ENCODE measurements at places on chromosomes 13 and 19.

DNA sequence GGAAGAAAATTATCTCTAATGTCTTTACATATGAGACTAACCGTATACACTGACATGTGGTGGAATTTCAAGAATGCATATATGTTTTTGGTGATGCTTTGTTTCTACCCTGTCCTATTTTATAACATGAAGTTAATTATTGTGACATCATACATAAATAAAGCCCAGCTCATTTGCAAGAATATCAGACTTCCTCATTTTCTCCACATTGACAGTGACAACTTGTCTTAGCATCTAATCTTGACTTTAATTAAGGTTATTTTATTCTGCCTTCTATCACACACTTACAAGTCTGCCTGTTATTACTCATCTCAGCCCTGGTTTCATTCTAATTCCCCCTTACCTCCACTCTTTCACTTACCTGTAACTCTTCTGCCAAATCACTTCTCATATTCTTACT is 140.6 kb upstream of the STARD13 start:
- DNase-seq: no peak

- no peak for DNase-seq
Measured at GRCh38 chr13:38826182-38826813, 139.4 kb downstream of the FREM2 start.

- no peak for DNase-seq
Measured at GRCh38 chr13:65990684-65991083, 1239.5 kb downstream of the PCDH9 start.

- peak; percentile 50 for DNase-seq
Measured at GRCh38 chr19:17855280-17856152, 4.2 kb upstream of the RPL18A start.

DNA sequence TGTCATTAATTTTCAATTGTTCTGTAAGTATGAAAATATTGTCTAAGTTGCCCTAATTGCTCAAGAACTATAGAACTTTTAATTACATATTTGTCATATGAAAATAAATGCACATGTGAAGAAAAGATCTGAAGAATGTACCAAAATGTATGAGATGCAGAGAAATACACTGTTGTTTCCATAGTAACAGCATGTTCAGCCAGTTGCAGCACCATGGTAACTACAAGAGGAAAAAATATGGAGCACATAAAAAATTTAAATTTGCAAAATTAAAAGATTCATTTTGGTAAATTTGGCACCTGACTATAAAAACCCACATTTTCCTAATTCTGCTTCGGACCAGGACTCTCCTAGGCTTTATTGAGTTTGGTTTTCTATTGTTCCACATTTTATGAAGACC is 1170.0 kb upstream of the MIR17HG start:
- no peak for DNase-seq

- no peak for DNase-seq
Measured at GRCh38 chr19:35013820-35014754, 14.0 kb downstream of the GRAMD1A start.

- DNase-seq: no peak
Measured at GRCh38 chr19:8416796-8417195, 3.7 kb downstream of the MARCHF2 start.

DNA sequence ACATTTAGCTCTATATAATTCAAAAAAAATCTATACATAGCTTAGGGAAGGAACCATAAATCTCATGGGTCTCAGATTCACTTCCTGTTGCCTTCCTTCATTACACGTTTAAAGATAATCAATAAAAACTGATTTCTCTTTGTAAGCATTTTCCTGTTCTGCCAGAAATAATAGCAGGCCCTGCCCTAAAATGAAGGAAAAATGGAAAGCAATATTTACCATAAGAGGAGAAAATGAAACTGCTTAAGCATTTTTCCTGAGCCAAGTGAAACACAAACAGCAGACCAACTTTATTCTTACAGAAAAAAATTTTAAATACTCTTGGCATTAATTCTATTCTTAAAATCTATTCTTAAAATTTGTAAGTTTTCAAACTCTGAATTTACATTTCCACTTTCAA is 4.0 kb downstream of the LHFPL6 start:
- DNase-seq: no peak

- no peak for DNase-seq
Measured at GRCh38 chr13:45823583-45823982, 28.0 kb downstream of the SIAH3 start.

DNA sequence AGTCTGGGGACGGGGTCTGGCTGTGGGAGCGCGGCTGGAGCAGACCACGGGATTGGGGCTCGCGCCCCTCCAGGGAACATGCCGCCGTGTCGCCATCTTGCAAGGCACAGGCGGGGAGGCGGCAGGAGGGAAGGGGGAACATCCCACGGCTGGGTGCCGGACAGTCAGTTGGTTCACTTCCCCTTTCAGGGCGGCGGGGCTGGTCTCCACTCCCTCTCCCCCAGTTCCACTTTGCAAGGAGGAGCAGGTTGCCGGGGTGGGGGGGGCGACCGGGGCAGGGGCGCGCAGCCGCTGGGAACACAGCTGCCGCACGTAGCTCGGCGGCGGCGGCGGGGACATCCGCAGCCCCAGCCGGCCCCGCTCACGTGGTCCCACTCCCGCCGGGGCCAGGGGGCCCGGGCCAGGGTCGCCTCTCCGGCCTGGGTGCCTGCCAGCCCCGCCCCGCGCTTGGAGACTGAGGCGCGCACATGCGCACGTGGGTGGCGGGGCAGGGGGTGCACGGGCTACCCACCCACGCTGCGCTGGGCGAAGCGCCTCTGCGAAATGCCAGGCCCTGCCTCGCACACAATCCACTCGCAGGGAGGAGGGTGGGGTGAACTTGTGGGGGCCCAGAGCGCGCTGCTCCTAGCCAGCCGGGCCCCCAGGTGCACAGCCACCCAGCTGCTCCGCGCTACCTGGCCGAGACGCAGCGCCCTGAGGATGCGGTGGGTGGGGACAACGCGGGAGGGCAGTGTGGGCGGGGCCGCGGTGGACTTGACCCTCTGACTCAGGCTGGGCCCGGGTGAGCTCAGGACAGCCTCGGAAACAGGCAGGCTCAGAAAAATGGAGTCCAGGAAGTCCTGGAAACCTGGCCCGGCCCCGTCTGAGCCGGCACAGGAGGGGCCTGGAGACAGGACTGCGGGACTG is 6.4 kb downstream of the KLF16 start:
- no peak for DNase-seq

DNA sequence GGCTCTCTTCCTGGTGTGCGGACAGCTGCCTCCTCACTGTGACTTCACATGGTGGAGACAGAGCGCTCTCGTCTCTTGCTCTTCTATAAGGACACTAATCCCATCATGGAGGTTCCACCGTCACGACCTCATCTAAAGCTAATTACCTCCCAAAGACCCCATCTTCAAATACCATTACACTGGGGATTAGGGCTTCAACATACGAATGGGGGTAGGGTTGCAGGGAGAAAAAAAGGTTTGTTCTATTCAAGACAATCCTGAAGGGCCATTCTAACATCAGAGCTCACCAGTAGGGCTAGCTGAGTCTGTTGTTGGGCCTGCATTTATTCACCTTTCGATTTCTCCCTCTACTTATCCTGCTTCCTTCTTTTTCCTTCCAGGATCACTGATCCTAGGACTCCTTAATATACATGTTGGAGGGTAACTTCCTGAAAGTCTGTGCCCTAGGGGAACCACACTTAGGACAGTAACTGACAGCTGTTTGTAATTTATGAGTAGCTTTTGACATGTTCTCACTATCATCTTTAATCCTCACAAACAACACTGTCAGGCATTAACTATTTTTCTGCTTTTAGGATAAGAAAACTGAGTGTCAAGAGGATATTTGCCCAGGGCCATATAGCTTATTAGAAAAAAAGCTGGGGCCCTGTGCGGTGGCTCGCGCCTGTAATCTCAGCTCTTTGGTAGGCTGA is 18.8 kb upstream of the GTF2F2 start:
- no peak for DNase-seq

GRCh38 chr19:36420961-36421748 is 2.7 kb upstream of the ZFP82 start:
- DNase-seq: no peak

GRCh38 chr13:113820813-113821651 is 42.8 kb downstream of the GAS6 start:
- DNase-seq: peak; percentile 76

- peak; percentile 84 for DNase-seq
Measured at GRCh38 chr13:37230346-37230745, 124.9 kb upstream of the CSNK1A1L start.

DNA sequence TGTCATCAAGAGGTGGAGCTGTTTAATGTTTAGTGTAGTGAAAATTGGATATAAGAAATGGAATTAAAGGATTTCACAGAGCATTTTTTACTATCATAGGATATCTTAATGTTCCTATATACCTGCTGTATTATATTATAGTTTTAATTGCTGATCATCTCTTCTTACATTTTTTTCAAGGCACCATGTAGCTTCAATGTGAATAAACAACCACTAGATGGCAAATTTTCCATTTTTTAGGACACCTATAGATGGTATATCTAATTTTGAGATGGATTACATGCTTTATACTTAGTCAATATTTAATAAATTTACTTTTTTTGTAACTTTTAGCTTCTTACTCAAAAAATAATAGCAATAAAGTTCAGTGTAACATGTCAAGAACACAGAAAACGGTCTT is 9.0 kb upstream of the ATXN8OS start:
- no peak for DNase-seq

DNA sequence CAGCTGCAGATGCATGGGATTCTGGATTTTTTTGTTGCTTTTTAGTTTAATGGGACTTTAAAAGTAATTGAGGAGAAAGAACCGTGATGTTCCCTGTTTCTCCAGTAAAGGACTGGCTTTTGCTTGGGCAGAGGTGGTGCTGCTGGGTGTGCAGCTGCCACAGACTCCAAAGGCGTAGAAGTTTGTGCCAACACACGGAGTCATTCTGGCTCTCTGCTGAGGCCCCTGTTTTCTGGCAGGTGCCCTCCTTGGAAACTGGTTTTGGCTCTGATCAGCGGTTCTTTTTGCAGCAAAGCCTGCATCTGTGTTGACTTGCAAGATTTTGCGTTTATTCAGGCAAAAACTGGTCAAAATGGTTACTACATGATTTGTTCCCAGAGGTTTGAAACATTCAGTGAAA is 16.0 kb upstream of the QTRT1 start:
- no peak for DNase-seq

GRCh38 chr13:114017028-114017630 is 43.3 kb upstream of the C13orf46 start:
- DNase-seq: no peak

DNA sequence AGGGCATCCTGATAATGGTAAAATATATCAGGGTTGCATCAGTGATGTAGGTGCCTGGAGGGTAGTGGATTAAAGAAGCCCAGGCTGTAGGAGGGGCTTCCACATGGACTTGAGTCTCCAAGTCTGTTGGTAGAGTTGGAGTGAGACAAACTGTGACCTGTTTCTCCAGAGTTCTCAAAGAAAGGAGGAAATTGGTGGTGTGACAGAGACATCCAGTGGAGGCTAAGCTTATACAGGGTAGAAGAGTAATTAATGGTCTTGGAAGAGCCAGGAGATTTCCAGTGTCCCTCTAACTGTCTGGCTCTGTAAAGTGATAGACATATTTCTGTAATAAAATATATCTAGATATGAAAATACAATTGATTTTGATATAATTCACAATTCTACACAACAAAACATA is 61.1 kb downstream of the GPC5 start:
- DNase-seq: no peak

Data from skin of body (tissue), 3 donors.